Activated CD8-positive, alpha-beta T cell treated with anti-CD3 and anti-CD28 coated beads, Interleukin-2, amount 10 ng/mL, durations not matched to agents 7 days and 5 days (primary cell): ENCODE measurements at places on chromosomes 2 and 18. TPM values are rescaled to one million over a fixed set of nuclear protein-coding genes. Genes with fewer than 3 reads are reported as not detected.

Gene TMEM247
- total RNA-seq = not detected

Gene RUFY4
- total RNA-seq = 0.55 TPM

Gene ACAA2
- 118 TPM for total RNA-seq

Gene SYT4
- not detected for total RNA-seq

Gene TMEM198
- total RNA-seq = 0.47 TPM

Gene GKN2
- not detected for total RNA-seq

- no peak for DNase-seq
Observed at GRCh38 chr2:152068226-152068625, 30.6 kb downstream of the CACNB4 start.

GRCh38 chr18:22311301-22311700, 106.4 kb downstream of the CTAGE1 start:
- no peak for DNase-seq

GRCh38 chr2:151999053-151999452, 99.8 kb downstream of the CACNB4 start:
- DNase-seq = peak; percentile 56

DNA sequence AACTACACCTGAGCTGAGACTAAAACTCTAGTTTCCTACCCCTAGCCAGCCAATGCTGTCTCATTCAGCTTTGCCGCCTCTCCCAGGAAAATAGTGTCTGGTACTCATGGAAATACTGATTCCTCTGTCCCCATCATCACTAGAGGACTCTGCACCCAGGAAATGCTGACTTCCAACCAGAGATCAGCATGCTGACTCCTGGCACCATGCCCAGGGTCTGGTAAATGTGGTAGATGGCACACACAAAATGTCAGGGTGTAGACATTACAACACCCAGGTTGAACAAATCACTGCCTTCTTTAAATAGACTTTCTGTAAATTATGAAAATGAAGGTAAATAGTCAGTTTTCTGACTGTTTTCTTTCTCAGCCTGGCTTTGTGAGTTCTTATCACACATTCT, 307.3 kb upstream of the CHAC2 start:
- DNase-seq = no peak
